ENCODE measurements at places on chromosomes 5 and 9. TPM values are rescaled to one million over a fixed set of nuclear protein-coding genes. Genes with fewer than 3 reads are reported as not detected.

DNA sequence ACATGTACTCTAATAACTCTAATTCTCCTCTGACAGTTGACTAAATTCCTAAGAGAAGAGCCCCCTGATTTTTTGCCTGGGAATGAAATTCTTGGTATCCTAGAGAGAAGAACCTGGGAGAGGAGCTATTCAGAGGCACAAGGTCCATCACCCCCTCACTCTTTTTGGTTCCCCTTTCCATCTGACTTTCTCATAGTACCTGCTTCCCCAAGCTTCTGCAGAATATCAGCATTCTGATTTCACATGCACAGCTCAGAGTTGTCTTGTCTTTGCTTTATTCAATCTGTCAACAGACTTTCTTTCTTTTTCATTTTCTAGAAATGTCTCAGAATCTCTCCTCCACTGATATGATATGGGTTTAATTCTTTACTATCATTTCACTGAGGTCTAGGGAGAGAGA, 141.5 kb upstream of the FBXL17 start:
- DNase-seq = no peak

DNA sequence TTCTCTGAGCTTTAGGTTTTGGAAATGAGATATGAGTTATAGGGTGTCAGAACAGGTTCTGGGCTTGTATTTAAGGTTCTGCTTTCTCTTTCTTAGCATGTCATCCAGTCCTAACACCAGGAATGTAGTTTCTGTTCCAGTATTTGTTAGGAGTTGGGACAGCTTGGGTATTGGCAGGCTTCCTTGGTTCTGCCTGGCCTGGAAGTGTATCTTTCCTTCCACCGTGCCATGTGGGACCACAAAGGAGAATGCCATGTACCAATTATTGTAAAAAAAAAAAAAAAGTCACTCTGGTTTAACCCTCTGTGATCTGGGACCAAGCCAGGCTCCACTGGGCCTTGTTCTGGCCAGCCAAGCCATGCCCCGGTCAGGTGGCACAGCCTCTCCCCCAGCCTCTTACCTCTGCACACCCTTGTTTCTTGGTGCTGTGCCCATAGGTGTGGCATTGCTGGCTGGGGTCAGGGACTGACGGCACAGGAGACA, 47.8 kb downstream of the ARHGAP26 start:
- no peak for DNase-seq

The DMRTA1 gene
- 0.77 TPM for total RNA-seq

- DNase-seq = no peak
Observed at GRCh38 chr5:140631036-140631417, 1.9 kb downstream of the CD14 start.

DNA sequence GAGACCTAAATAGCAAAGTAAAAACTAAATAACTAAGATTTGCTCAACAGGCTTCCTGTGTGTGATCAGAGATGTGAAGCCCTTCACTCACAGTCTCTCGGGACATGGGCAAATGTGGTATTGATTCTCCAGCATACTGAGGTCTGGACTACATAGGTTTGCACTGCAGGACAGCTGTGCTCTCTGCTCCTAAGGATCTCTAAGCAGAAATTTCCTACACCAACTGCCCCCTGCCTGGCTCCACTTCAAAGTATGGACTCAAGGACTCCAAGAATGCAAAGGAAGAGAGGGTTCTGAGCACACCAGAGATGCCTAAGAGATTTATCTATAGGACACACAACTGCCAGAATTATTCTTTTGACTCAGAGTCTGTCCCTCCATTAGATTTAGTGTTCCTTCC, 487.2 kb downstream of the SEMA5A start:
- no peak for DNase-seq

DNA sequence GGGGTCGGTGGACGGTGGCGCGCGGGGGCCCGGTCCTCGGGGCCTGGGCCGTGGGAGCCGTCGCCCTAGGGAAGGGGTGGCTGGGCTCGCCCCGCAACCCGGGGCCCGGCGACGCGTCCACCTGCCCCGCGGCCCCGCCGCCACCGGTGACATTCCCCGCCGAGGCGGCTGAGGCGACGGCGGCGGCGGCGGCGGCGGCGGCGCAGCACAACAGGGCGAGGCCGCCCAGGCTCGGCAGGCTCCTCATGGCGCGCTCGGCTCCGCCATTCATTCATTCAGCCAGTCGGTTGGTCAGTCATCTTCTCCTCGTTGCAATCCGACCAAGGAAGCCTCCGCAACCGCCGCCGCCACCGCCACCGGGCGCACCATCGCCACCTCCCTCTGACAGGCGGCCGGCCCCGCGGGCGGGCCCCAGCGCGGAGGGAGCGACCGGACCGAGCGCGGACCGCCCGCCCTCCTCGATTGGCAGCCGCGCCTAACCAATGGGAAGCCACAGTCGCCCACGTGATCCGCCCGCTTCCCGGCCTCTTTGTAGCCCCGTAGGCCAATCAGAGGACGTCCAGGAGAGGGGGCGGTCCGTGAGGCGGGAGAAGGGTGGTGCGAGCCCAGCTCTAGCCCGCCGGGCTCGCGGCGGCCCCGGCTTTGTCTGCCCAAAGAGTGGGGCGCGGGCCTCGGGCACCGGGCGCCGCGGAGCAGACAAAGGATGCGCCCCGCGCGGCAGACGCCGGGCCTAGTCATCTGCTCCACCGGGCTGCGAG, at the start of gene MEGF9:
Gene MEGF9 (minus strand): TSS at position 383 of the 758 bp plus-strand sequence. CDS start 112 bp downstream, at position 271.
- peak; percentile 98 for DNase-seq

- no peak for DNase-seq
Observed at GRCh38 chr9:33354651-33355211, 47.6 kb downstream of the AQP7 start.

Measured in MCF 10A (cell line).